ENCODE measurements at places on chromosomes 5 and 9.

- DNase-seq: no peak
Measured at GRCh38 chr5:158543539-158544387, 556.0 kb downstream of the EBF1 start.

DNA sequence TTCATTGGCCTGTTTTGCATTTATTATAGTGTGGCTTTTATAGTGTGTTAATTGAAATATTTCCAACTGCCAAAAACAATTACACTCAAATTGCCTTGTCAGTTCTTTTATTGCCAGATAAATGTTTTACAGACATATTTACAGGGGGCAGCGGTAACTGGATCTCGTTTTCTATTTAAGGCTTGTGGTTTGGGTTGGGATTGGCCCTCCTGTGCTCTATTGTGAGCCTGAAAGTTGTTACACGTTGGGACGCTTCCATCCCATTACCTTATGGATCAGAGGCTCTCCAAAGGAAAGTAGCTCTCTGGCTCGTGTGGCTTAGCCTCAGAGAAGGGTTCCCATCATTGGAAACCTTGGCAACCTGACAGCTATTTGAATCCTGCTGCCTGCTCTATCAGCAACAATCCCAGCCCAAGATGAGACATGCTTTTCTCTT, 20.8 kb downstream of the DNAI1 start:
- DNase-seq: no peak

GRCh38 chr5:180844858-180845257, 16.2 kb downstream of the ZFP62 start:
- DNase-seq: no peak

DNA sequence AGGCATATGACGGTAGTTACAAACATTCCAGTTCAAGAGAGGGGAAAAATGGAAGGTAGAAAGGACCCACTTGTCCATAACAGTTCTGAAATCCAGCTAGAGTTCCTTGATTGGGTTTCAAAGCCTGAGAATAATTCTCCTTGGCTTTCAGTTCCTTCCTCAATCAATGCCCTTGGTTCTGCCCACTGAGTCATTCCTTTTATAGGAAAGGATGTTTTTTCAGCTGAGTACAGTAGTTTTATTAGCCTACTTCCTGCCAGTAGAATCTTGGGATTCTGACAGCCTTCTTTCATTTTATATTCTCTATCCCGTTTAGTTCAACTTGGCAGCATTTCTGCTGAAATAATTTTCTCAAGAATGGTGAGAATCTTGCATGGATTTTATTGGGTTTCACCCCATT, 386.9 kb upstream of the SMC2 start:
- no peak for DNase-seq

GRCh38 chr5:2891781-2892180, 140.3 kb upstream of the IRX2 start:
- DNase-seq: no peak

DNA sequence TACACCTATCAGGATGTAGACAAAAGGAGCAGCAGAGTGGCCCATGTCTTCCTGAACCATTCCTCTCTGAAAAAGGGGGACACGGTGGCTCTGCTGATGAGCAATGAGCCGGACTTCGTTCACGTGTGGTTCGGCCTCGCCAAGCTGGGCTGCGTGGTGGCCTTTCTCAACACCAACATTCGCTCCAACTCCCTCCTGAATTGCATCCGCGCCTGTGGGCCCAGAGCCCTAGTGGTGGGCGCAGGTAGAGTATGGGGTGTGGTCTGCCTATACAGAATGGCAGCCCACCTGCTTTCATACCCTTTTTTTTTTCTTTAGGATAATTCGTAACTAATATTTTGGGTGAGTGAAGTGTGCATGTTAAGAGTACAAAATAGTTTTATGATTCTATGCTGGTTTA, 1.1 kb downstream of the SLC27A6 start:
- no peak for DNase-seq

Data from activated T-helper 1 cell treated with Interleukin-2 at 50 U/mL for 16 hours (primary cell).